ENCODE measurements at places on chromosomes 5 and 9.

DNA sequence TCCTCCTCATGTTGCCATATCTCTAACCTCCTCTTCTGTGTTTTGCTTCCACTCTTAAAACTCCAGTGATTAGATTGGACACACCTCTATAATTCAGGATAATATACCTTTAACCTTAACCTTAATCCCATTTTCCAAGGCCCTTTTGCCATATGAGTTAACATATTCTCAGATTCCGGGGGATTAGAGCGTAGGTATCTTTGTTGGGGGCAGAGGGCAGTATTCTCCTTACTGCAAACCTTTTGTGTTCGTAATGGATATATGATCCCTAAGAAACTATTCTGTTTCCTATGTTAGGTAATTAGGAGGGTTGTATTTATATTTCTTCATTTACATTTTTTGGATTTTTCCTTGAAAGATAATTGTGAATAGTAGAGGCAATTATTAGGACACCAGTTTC is 99.5 kb downstream of the VPS13A start:
- DNase-seq, result no peak

- DNase-seq, result no peak
Measured at GRCh38 chr9:95087659-95088242, 229.8 kb downstream of the FANCC start.

- DNase-seq, result peak; percentile 77
Measured at GRCh38 chr5:77662635-77663034, 24.1 kb upstream of the OTP start.

GRCh38 chr5:78268356-78268755 is 26.1 kb downstream of the AP3B1 start:
- no peak for DNase-seq

- no peak for DNase-seq
Measured at GRCh38 chr5:97764700-97765099, 581.7 kb upstream of the RIOK2 start.

- peak; percentile 44 for DNase-seq
Measured at GRCh38 chr5:141040771-141041426, 10.3 kb upstream of the PCDHB1 start.

- no peak for DNase-seq
Measured at GRCh38 chr9:69760278-69760610, 433 bp upstream of the PTAR1 start.
